ENCODE measurements at places on chromosomes 6 and 20.

DNA sequence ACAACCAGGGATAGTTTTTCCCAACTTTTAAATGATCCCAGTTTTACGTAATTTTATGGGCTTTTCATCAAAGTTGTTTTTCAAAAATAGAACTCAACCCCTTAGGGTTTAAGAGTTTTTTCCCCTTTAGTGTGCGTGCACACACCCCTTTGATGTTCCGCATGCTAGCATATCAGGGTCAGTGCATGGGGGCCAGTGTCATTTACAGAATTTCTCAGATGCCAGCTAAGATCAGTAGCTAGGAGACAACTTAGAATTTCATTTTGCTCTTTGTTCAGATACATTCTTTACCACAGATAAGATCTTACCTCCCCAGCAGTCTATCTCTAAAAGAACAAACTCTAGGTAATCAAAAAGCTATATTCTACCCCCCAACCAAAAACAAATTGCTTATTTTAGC lies 238.5 kb upstream of the SASH1 start:
- DNase-seq: no peak

GRCh38 chr20:63253438-63254231 lies 628 bp downstream of the NKAIN4 start:
- DNase-seq: no peak

DNA sequence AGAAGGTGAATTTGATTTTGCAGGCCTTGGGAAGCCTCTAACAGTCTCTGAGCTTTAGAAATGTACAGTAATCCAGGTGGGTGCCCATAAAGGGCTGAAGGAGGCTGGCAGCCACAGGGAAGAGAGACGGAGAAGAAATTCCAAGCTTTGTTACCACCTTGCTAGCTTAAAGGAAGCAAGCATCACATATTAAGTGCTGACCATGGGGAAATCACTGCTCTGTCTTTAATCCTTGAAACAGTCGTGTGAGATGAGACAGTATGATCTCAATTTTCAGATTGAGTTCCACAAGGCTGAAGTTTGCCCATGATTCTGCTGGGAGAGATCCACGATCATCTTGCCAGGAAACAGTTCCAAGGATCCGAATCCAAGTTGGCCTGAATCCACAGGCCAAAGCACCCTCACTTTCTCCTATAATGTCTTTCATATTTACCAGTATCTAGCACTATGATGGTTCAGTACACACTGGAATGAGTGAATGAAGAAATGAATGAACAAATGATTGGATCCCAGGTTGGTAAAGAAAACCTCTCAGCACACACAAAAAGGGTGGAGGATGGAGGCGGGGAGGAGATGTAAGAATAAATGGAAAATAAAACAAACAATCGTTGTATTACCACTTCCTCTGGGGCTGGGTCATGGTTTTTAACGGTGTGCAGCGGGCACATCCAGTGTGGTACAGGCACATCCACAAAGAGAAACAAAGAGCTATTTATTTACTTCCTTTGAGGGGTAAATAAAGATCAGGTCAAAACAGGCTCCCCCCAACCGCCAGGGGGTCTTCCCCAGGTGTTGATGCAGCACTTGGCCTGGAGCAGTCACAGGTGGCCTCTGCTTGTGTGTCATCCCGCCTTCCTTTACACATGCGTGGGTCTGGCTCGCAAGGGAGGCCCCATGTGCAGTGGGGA lies 28.2 kb upstream of the TAF8 start:
- DNase-seq: no peak

DNA sequence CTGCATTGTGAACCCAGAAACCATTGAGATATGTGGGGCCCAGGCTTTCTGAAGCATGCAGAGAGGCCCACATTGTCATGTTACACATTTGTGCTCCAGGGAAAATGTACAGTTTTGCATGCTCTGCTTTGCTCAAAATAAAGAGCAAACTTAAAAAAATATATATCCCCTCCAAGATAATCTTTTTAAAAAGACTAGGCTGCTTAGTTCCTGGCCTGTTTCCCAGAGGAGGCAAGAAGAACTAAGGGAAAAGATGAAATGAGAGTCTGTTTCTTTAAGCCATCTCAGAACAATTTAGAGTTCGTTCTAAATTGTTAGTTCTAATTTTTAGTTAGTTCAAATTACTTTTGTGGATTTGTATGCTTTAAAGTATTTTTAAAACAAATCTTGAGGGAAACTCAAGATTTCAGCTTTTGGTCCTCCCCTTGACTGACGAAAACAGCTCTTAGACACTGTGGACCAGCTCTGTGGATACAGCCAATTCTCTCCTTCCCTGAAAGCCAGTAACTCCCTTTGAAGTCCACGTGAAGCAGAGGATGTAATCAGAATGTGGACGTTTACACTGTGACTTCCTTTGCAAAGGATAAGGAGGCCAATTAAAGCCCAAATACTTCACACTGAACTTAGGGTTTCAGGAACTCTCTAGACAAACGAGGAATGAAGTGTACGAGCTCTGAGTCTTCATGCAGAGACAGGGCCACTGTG lies 84.7 kb downstream of the CD164 start:
- DNase-seq: peak; percentile 13

GRCh38 chr6:21158149-21158548 lies 435.4 kb upstream of the SOX4 start:
- DNase-seq: no peak
